Motor neuron (in vitro differentiated cells): ENCODE measurements at places on chromosomes 4 and X. TPM values are rescaled to one million over a fixed set of nuclear protein-coding genes. Genes with fewer than 3 reads are reported as not detected.

DNA sequence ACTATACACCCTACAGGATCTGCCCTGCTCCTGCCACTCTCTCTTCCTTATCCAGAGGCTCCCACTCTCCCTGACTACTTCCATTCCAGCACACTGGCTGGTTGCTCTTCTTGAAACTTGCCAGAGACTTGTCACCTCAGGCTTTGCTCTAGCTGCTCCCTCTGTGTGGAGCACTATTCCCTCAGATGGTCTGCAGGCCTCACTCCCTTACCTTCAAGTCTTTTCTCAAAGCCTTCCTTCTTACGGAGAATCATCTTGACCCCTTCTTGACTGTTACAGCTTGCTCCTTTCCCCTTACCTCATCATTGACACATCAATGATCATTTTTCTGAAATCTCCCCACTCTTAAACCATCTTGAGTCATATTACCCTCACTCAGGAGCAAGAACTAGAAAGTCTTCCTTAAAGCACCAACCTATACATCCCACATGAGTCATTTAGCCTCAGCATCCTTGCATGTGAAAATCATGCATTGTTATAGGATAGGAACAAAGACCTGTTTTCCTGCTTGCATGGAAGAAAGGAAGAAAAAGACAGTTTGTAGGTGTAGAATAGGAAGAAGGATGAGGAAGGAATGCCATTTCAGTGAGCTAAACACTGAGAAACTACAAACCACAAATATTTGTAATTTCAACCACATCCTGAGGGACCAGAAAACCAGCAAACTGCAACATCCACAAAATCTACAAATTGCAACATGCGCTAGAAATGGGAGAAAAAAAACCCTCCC is 55.7 kb downstream of the ANTXR2 start:
- peak; percentile 11 for ATAC-seq

DNA sequence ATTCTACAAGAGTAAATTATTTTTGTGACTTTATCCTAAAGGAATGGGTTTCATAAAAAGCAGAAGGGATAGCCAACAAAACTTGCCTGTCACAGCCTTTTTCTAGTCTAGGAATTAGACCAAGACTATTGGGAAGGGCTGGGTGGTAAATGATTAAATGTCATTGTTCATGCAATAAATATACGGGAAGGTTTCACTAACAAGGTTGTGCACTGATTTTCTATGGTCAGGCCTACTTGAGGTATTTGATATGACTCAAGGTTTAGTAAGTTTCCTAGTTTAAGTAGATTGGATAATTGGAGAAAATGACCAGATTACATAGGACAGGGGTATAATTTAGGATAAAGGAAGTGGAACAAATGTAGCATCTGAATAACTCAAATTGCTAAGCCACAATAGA is 249.1 kb upstream of the BMP3 start:
- ATAC-seq, result no peak

- ATAC-seq, result no peak
Observed at GRCh38 chr4:11286533-11286932, 142.2 kb downstream of the HS3ST1 start.

DNA sequence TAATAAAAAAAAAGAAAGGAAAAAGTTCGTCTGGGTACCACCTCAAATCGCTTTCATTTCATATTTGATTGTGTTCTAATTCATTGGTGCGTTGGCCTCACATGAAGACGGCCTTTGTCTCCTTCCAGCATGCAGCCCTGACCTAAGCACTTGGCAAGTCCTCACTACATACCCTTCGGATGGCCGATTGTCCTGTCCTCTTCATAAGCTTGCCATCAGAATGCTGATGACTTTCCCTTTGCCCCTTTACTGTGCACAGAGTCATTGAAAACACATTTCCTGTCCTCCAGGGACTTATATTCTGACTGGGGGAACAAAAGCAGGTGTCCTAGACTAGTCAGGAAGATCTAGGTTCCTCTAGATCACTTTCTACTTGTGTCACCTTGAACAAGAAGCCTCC is 43.0 kb downstream of the RTL5 start:
- ATAC-seq, result no peak

Gene MAGEA11
- 0.10 and 0.19 TPM in 2 replicates for total RNA-seq

Gene FABP2
- 0.35 TPM in 1 of 2 replicates, not detected in the other for total RNA-seq

- ATAC-seq, result peak; percentile 40
Observed at GRCh38 chrX:119790977-119791436, 423 bp downstream of the RPL39 start.

- ATAC-seq, result no peak
Observed at GRCh38 chr4:141410839-141411238, 190.1 kb downstream of the ZNF330 start.

DNA sequence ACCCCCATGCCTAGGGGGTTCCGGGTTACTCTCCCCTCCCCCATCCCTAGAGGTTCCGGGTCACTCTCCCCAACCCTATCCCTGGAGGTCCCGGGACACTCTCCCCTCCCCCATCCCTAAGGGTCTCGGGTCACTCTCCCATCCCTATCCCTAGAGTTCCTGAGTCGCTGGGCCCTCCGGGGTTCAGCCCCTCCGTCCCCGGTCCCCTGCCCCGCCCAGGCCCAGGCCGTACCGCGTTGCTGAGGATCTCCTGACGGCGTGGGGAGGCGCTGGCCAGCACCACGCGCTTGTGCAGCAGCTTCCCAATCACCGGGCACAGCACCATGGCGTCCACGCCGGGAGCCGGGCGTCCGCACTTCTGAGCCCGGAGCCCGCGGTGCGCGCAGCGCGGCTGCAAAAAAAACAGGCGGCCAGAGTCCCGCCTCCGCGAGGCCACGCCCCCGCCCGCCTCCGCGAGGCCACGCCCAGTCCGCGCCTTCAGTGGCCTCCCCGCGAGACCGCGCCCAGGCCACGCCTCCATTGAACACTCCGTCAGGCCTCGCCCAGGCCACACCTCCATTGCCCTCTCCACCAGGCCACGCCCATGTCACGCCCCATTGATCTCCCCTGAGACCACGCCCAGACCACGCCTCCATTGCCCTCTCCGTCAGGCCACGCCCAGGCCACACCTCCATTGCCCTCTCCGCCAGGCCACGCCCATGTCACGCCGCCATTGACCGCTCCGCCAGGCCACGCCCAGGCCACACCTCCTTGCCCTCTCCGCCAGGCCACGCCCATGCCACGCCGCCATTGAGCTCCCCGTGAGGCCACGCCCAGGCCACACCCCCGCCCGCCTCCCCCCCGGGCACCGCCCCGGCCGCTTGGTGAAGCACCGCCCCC is at the start of gene ASMTL:
TSS of gene ASMTL (minus strand) at position 394 of the 879 bp plus-strand sequence. CDS start at position 325, 69 bp downstream.
- peak; percentile 76 for ATAC-seq

Gene PRKG2
- 0.81 and 1.1 TPM in 2 replicates for total RNA-seq

DNA sequence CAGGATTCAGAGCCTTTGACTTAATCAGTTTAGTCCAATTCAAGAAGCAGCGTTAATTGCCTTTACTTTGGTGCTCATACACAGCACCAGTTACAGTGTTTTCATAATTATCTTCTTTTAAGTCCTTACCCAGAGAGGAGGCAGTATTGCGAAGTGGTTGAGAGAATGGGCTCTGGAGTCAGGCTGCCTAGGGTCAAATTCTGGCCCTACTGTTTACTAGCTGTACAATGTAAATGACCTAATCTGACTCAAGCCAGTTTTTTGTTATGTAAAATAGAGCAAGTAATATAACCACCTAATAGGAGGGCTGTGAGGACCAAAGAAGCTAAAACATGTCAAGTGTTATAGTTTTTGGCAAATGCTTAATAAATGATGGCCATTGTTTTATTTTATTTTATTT is 27.6 kb downstream of the WDR44 start:
- no peak for ATAC-seq

Gene ITM2A
- total RNA-seq, result not detected in 2 replicates

Gene TEX11
- total RNA-seq, result not detected in 2 replicates

DNA sequence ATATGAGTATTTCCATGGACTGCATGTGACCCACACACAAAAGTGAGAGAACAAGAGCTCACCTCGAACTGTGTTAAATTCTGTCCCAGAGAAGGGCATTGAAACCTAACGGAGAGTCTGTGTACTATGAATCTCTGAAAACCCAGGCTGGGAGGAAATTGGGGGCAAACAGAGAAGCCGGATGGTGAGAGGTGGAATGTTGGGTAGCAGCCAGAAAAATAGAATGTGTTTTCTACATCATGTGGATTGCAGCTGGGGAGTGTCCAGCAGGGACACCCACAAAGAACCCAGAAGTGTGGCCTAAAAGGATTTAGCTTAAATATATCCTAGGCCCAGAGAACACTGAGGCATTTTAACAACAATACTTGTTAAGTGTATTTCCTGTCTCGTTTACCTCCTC is 38.6 kb downstream of the MND1 start:
- ATAC-seq, result no peak

- peak; percentile 28 for ATAC-seq
Observed at GRCh38 chr4:8200302-8200975, 1.3 kb downstream of the SH3TC1 start.

DNA sequence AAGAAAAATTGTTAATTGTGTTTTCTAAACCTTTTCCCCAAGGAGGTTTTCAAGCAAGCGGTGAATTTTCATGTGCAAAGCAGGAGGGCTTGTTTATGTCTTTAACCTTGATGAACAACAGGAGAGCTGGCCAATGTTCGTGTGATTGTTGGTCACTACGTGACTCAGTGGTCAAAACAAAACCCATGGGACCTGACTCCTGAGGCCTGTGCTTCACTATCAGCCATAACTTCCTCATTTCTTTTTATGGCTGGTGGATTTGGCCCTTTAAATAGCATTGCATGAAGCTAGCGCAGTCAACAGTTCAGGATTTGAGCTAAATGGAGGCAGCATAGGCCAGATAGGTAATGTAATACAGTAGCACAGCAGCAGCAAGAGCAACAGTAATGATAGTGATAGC is 80.5 kb downstream of the MID1IP1 start:
- ATAC-seq, result no peak

DNA sequence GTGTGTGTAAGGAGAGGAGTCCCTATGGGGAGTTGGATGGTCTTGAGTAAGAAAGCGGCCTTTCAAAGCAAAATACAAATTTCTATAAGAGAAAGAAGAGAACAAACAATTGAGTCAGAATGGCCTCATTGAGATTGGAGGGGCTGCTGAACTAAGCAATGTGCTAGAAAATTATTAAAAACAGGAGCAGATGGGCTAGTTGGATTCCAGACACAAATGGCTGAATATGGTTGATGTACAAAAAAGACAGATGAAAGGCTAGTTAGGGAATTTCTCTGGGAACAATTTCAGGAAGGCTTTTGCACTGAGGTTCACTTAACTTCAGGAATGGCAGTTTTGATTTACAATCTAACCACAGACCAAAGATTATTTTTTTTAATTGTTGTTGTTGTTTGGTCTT is 1806.8 kb upstream of the TENM3 start:
- ATAC-seq, result no peak

DNA sequence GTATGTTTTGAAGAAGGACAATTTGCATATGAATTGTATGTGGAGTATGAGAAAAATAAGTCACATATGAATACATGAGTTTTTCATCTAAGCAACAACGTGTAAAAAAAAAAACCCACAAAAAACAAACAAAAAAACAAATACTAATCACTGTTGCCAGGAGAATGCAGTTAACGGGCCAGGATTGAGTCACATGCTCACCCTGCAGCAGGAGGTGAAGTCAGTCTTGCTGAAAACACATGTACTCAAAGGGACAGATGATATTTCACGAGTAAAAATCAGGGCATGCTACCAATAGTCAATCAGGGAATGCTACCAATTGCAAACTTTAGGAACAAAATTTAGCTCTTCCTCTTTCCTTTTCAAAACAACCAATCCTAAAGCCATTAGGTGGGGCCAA is 10.4 kb upstream of the DCLK2 start:
- ATAC-seq, result no peak

Gene CXorf49
- 0.19 and 0.58 TPM in 2 replicates for total RNA-seq

DNA sequence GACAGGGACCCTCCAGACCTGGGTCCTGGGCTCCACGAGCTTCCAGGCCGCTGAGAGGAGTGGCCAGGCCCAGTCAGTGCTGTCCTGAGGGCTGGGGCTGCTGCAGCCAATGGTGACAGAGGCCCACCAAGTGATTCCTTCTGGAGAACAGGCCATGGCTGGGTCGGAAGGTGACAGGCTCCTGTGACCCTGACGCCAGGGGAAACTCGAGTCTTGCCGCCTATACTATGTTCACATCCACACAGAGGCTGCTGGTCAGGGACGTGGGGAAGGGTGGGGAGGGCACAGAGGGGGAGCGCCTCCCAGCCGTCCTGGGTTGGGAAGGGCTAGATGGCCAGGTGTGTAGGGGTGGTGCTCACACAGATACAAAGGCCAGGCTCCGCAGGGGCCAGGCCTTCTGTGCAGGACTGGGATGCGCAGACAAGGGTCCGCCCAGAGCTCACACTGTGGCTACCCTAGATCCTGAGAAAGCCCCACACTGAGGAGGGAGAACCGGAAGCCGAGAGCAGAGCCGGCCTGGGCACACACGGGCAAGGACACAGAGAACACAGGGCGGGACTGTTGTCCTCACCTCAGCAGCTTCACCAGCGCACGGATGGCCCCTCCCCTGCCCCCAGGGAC is 81.4 kb downstream of the HTRA3 start:
- ATAC-seq, result no peak

Gene NUDT10
- 20.2 and 21.8 TPM in 2 replicates for total RNA-seq

Gene SYNPO2
- 0.31 and 0.32 TPM in 2 replicates for total RNA-seq

Gene NSUN7
- total RNA-seq, result 2.1 and 3.2 TPM in 2 replicates

DNA sequence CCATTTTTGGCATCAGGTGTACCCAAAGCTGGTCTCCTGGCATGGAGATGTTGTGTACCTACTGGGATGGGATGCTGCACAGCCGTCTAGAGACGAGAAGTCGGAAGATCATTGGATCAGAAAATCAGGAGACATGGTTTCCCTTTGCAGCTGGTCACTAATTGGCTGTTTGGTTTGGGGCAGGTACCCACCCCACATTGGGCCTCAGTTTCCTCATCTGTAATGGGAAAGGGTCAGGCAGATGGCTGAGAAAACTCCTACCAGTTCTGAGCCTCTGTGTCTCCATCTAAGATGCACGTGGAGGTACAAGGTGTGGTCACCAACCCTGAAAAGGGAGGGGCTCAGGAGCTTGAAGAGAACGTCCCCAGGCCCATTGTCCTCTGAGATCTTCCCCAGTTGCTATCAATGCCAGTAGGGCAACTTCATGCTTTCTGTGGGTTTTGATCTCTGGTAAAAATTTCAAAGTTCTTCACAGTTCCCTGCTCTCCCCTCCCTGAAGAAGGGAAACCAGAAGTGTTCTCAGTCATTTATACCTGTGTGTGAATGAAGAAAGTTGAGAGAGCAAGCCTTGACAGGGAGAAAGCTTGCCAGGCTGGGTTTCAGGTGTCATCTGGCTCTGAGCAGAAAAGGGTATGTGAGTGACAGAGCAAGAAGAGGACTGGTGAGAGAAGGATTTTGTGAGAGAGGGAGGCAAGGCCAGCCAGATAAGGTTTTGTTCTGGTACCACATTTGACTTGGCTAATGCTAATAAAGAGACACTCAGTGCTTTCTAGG is 15.1 kb downstream of the TSC22D3 start:
- ATAC-seq, result no peak

DNA sequence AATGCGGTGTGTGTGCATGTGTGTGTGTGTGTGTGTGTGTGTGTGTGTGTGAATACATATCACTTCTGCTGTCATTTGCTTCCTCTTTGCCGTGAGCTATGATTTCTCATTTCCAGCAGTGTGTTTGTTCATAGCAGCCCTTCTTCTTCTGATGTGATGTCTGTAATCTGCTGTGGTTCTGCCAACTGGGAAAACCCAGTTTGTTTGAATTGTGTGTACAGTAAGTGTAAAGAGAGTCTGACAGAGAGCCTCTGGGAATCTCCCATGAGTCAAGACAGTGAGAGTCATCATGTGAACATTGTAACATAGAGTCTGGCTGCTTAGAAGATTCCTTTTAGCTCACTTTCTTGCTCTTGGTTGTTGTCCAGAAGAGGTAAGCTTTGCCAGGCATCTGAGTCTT is 8.4 kb upstream of the NWD2 start:
- ATAC-seq, result peak; percentile 90
